ENCODE measurements at places on chromosomes 1 and 21. TPM values are rescaled to one million over a fixed set of nuclear protein-coding genes. Genes with fewer than 3 reads are reported as not detected.

The GPR153 gene
- total RNA-seq: 6.6 TPM

The RERE gene
- 35.4 TPM for total RNA-seq

The SLC6A9 gene
- total RNA-seq: 2.4 TPM

The MIXL1 gene
- not detected for total RNA-seq

The BACE2 gene
- total RNA-seq: 24.3 TPM

The CACHD1 gene
- total RNA-seq: 2.1 TPM

The MAP1LC3C gene
- 0.77 TPM for total RNA-seq

The ABCG1 gene
- total RNA-seq: 5.7 TPM

The MFSD2A gene
- 0.69 TPM for total RNA-seq

The HAO2 gene
- not detected for total RNA-seq

The TMPRSS15 gene
- total RNA-seq: not detected

The FCGR1A gene
- not detected for total RNA-seq

The PGLYRP4 gene
- not detected for total RNA-seq

The RHD gene
- not detected for total RNA-seq

The NBPF8 gene
- 10.4 TPM for total RNA-seq

The NBL1 gene
- total RNA-seq: 192 TPM

The CFHR2 gene
- total RNA-seq: not detected

The RHOC gene
- total RNA-seq: 406 TPM

The TACSTD2 gene
- 0.26 TPM for total RNA-seq

The GNAT2 gene
- 0.79 TPM for total RNA-seq

The NDUFV3 gene
- 36.3 TPM for total RNA-seq

The CFAP141 gene
- total RNA-seq: not detected

The ATAD3B gene
- total RNA-seq: 11.7 TPM

The SPAG17 gene
- total RNA-seq: not detected

The KCNE2 gene
- total RNA-seq: not detected

The LAMC2 gene
- total RNA-seq: 8.5 TPM

The TMEM52 gene
- total RNA-seq: 0.32 TPM

The FAM72D gene
- total RNA-seq: 0.09 TPM

The TMED5 gene
- 47.0 TPM for total RNA-seq

The ABCD3 gene
- 42.1 TPM for total RNA-seq

The PLCH2 gene
- total RNA-seq: 0.16 TPM

The GBP1 gene
- total RNA-seq: 11.0 TPM

The PHACTR4 gene
- total RNA-seq: 3.9 TPM

The CFAP74 gene
- not detected for total RNA-seq

The TRIM58 gene
- not detected for total RNA-seq

The GUCA2B gene
- total RNA-seq: not detected

The LCK gene
- total RNA-seq: not detected

The LDLRAP1 gene
- 8.2 TPM for total RNA-seq

The ARHGAP30 gene
- 0.09 TPM for total RNA-seq

The S100A5 gene
- 0.77 TPM for total RNA-seq

Measured in bronchial smooth muscle cell (primary cell).